ENCODE measurements at places on chromosomes 1 and 21.
A peak's percentile ranks its signal among the peaks of the same experiment; 100 is the strongest.

DNA sequence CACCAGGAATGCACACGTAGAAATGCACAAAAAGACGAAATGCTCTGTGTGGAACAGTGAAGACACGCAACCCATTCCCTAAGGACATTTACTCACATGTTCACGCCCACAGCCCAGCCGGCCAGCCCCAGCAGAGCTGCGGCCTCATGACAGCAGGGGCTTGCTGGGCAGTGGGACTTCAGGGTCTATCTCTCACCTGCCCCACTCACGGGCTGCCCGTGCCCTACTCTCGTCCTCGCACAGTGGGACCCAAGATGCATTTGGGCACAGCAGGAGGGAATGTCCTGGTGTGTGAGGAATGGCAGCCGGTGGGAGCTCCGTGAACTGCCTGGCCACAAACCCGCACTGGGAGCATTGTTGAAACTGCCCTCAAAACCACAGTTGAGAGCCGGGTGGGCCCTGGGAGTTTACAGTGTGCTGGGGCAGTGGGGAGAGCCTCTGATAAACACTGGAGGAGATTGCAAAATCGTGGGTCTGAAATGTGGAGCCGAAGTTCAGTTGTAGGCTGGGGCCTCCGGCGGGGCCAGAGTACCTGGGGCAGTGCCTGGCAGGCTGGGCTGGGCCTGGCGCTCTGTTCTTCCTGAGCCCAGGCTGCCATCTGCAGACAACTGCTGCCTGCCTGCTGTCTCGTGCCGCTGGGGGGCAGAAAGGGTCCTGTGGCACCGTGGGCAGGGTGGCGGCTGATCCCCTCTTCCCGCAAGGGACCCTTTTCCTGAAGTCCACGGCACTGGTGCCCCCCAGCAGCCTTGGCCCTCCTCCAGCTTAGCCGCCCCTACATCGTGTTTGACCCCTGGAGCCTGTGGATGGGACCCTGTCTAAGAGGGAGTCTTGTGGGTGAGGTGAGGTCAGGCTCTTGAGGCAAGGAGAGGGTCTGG lies 20.7 kb upstream of the POFUT2 start:
- DNase-seq: no peak

DNA sequence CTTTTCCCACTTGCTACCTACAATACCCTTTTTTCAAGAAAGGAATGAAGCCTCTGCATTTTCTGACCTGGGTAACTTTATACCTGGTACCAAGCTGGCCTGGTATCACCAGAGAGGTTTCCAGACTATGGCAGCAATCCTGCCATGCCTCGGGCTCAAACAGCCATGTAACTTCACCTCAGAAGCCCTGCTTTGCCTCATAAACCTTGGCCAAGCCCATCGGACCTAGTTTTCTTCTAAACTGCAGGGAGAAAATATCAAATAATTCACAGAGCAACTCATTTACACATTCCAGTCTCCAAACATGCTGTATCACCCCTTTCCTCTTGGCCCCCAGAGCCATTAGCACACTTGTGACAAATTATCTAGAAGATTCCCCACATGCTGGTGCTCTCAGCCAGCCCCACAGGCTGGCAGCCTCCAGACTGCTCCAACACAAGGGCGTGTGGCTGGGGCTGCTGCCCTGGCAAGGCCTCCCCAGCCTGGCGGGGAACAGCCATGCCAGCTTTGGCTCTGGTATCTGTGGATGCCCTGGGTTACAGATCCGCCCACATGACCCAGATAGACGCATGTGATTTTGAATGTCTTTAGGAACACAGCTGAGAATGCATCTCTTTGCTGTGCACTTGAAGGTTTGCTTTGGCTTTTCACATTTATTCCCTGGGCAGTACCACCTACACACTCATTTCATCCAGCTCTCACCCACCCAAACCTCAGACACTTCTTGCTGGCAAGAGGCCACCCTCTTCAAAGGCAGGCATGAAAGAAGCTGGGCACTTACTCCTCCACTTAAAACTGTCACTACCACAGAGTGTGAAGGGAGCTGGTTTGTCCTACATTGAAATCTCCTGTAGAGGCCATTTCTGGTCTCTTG lies 70.0 kb upstream of the BCAR3 start:
- DNase-seq: no peak

- DNase-seq: peak; percentile 93
Measured at GRCh38 chr1:82329226-82329625, 528.5 kb downstream of the ADGRL2 start.

- peak; percentile 29 for DNase-seq
Measured at GRCh38 chr21:17819877-17820229, 697 bp upstream of the C21orf91 start.

DNA sequence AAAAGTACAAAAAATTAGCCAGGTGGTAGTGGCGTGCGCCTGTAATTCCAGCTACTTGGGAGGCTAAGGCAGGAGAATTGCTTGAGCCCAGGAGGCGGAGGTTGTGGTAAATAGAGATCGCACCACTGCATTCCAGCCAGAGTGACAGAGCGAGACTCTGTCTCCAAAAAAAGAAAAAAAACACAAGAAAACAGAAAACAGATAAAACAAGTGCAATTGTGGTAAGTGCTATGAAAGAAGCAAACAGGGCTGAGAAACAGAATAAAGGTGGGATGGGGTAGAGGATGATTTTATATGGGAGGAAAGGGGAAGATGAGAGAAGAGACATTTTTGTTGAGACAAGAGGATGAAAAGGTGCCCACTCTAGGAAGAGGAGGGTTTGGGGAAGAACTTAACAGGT lies 5.0 kb upstream of the SOX13 start:
- no peak for DNase-seq

- no peak for DNase-seq
Measured at GRCh38 chr1:183807549-183808168, 2.7 kb downstream of the RGL1 start.

GRCh38 chr1:184503221-184503749 lies 116.5 kb downstream of the C1orf21 start:
- DNase-seq: no peak

GRCh38 chr1:200006711-200007110 lies 20.8 kb upstream of the NR5A2 start:
- no peak for DNase-seq

GRCh38 chr1:12121212-12122003 lies 45.4 kb upstream of the TNFRSF1B start:
- no peak for DNase-seq

- DNase-seq: no peak
Measured at GRCh38 chr1:161182214-161182613, 4.9 kb upstream of the B4GALT3 start.

DNA sequence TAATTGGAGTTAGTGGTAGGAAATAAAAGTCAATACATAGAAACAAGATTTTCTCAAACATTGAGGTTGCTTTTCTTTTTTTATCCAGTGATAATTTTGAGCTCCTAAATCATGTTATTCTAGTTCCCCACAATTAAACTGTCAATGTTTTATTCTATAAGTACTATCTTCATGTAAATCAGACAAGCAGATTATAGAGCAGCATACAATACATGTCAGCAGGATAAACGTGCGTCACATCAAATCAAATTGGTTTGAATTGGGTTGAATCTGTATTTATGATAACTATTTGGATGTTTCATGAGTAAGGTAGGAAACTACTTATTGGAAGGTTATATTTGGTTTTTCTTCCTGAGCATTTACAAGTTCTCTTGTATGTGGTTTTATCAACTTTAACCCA lies 2028.7 kb downstream of the NCAM2 start:
- no peak for DNase-seq

DNA sequence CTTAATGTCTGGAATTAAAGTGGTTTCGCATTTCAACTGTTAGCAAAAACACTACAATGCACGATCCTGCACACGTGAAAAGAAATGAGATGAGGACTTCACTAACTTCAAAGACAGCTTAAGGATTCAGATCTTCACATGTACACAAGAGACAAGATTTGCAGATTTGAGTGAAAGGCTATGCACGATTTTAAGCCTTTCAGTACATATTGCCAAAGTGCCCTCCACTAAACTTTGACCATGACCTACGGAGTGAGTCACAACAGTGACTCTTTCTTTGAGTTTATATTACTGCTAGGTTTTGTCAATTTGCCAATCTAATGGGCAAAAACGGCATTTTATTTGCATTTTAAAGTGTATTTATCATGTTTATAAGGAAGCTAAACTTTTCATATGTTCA lies 41.2 kb upstream of the CR1L start:
- DNase-seq: no peak

- no peak for DNase-seq
Measured at GRCh38 chr1:37915476-37916093, 31.3 kb downstream of the INPP5B start.

- no peak for DNase-seq
Measured at GRCh38 chr1:163115887-163116286, 46.7 kb downstream of the RGS4 start.

GRCh38 chr1:64471218-64472039 lies 1.5 kb downstream of the CACHD1 start:
- peak; percentile 75 for DNase-seq

DNA sequence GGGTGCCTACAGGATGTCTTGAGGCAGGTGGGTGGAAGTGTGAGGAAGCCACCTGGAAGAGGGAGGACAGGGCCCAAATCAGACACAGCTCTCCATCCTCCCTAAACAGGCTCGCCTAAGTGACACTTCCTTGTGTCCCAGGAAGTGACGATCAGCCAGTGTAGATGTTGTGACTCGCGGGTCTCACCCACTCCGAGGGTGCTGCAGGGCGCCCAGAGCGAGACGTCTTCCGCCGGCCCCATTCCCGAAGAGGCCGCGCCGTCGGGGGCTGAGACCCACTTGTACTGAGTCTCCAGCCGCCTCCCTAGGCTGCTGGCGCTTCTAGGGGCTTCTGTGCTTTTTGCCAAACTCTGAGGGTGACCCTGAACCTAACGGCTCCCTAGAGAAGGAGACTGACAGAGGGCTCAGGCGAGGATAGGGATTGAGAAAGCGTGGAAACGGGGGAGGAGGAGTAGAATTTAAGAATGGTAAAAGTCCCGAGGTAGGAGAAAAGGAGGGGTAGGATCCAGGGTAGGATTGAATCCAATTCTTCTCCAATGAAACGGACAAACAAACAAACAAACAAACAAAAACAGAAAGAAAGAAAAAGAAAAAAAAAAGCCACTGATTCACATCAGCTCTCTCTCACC lies 543 bp upstream of the MARK1 start:
- no peak for DNase-seq

- peak; percentile 37 for DNase-seq
Measured at GRCh38 chr1:31510304-31510703, 66.0 kb upstream of the TINAGL1 start.

DNA sequence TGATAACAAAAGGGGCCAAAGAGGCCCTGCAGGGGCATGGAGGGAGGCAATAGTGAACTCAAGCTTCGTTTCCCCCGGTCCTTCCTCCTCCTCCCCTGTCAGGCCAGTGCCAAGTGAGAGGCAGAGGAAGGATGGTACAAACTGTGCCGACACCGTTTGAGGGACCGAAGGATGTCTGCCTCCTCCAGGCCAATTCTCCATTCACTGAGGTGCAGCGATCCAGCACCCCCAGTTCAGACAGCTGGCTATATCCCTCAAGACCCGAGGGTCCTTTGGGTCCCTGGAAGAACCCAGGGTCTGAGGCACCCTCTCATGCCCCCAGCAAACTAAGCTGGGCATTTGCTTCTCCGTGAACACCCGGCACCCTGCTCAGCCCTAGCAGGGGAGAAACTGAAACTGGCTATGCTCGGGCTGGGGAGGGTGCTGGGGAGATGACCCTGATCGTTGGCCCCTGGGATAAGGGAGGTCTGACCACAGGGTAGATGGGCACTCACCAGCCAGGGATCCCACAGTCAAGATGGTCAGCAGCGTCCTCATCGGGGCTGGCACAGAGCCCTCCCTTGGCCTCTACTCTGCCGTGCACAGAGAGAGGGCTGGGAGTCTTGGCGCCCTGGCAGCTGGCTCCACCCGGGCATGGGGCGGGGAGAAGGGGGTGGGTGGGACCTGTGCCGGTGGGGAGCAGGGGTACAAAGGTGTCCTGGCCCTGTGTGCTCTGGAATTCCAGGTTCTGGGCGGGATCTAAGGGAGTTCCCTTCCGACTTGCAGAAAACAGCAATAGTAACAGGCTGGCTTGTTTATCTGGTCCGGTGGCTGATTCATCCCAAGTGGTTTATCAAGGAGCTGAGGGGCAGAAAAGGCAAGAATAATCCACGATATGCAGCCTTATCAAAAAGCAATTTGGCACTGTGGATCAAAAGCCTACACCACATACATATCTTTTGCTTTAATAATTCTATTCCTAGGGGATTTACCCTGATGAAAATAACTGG lies at the start of gene IL22RA1:
Gene IL22RA1, minus strand, starts transcription at position 595 of the 989 bp plus-strand sequence. Its CDS starts 58 bp downstream, at position 537.
- peak; percentile 28 for DNase-seq

Measured in NCI-H146 (cell line).